ENCODE measurements at places on chromosomes 11 and 22.

DNA sequence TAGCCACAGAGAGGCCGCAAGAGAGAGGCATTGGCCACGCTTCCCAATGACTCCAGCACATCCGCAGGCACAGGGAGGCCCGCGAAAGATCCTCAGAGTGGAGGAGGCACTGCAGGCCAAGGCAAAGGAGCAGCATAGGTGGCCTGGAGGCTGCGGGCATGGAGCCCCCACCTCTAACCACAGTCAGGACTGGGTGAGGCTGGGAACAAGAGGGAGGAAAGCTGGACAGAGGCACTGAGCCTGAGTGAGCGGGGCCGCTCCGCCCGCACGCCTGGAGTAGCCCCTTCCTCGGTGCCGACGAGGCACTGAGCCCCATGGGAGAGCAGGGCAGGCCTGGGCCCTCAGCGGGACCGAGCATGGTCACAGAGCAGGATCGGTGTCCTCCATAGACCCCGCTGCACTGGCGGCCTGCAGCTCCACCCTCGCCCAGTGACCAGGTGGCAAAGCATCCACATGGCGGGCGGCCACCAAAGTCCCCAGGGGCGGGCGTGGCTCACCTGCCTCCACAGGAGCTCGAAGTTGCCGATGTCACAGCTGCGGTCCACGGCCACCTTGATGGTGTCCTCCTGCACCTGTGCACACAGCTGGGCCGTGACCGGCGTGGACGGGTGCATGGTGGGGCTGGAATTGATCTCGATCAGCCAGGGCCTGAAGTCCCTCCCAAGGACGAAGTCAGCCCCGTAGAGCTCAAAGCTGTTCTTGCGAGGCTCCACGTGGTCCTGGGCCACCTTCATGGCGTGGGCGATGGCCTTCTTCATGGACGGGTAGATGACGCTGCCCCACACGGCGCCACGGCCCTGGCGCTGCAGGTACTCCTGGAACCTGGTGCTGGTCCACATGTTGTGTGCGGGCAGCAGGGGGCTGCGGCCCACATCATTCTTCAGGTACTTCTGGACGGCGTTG, 18.9 kb upstream of the IL17REL start:
- no peak for DNase-seq

DNA sequence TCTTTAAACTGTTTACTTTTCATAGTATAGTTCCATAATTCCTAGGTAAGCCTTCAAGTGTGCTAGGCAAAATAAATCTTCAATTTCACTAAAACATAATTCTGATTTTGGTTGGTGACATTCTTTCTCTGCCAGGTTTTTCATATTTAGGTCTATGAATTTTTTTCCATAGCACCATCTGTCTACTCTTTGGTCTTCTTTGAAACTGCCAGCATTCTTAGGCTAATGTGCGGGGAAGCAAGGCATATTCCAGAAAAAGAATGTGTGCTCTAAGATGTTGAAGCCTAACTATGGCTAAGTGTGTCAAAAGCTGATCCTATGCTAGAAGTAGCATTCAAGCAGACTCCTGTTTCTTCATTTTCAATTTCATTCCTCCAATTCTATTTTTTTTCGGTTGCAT, 213.9 kb upstream of the C11orf87 start:
- DNase-seq: no peak

DNA sequence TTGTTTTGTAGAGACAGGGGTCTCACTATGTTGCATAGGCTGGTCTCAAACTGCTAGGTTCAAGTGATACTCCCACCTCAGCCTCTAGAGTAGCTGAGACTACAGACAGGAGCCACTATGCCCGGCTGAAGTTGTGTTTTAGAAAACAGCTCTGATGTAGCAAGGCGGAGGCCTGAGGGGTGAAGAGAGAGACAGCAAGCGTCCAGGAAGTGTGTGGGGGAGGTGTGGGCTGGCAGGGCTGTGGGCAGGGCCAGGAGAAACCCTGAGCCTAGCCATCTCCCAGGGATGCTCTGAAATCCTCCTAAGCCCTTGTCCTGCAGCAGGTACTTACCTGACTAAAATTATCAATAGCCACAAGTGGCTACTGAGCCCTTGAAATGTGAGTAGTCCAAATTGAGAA, 16.1 kb upstream of the RPS3 start:
- DNase-seq: no peak

DNA sequence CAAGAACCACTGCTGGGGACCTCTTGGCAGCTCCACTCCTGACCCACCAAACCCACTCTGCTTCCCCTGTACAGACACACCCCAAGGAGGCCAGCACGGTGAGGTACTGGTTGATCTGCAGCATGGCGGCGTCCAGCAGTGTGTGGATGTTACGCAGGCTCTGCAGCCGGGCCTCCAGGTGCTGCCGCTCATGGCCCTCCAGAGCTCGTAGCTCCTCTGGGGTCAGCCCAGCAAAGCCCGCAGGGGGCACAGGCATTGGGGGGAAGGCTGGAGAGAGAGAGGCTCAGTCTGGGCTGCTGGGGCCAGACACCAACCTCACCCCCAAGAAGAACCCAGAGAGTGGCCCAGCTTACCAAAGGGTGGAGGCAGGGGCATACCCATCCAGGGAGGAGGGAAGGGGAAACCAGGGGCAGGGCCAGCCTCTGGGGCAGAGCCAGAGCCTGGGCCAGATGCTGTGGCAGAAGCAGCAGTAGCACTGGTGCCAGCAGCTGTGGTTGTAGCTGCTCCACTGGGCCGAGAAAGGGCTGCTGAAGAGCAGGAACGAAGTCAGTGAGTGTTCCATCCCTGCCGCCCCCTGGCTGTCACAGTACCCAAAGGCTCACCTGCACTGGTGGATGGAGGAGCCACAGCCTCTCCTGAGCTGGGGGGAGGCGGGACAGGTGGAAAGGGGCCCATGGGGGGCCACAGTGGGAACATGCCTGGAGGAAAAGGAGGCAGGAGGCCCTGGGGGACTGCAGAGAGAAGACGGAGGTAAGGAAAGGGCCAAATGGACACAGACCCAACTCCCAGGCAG, 4.5 kb downstream of the SYVN1 start:
- DNase-seq: no peak

GRCh38 chr11:58511636-58512035, 3.7 kb upstream of the OR5B21 start:
- no peak for DNase-seq

Measured in stimulated activated CD8-positive, alpha-beta memory T cell treated with anti-CD3 and anti-CD28 coated beads, Interleukin-4, amount 100 ng/mL, for 4 hours (primary cell).